ENCODE measurements at places on chromosomes 5 and 9.

- no peaks in the 10 kb centered on the region for H3K36me3 ChIP-seq
- no peak overlapping the region for H3K27ac ChIP-seq
- H3K4me3 ChIP-seq = no peak overlapping the region
- H3K4me1 ChIP-seq = no peaks in the 10 kb centered on the region
- DNase-seq = no peak
- no peaks in the 10 kb centered on the region for H3K27me3 ChIP-seq
Measured at GRCh38 chr9:11107196-11107595, 494.4 kb upstream of the PTPRD start.

- no peak overlapping the region for H3K4me3 ChIP-seq
- H3K27ac ChIP-seq = no peak overlapping the region
- peaks cover 1% of the 10 kb centered on the region for H3K4me1 ChIP-seq
- no peak for DNase-seq
- no peaks in the 10 kb centered on the region for H3K27me3 ChIP-seq
- peaks cover 88% of the 10 kb centered on the region for H3K36me3 ChIP-seq
Measured at GRCh38 chr5:55286411-55286933, 21.0 kb downstream of the DHX29 start.

GRCh38 chr5:115384587-115385375 lies 88.3 kb upstream of the CCDC112 start:
- DNase-seq = no peak
- no peaks in the 10 kb centered on the region for H3K36me3 ChIP-seq
- peaks cover 2% of the 10 kb centered on the region for H3K4me1 ChIP-seq
- no peak overlapping the region for H3K4me3 ChIP-seq
- no peaks in the 10 kb centered on the region for H3K27me3 ChIP-seq

GRCh38 chr9:134369416-134370212 lies 43.4 kb downstream of the RXRA start:
- no peaks in the 10 kb centered on the region for H3K27me3 ChIP-seq
- H3K27ac ChIP-seq = no peak overlapping the region
- H3K4me1 ChIP-seq = peaks cover 70% of the 10 kb centered on the region
- DNase-seq = no peak

DNA sequence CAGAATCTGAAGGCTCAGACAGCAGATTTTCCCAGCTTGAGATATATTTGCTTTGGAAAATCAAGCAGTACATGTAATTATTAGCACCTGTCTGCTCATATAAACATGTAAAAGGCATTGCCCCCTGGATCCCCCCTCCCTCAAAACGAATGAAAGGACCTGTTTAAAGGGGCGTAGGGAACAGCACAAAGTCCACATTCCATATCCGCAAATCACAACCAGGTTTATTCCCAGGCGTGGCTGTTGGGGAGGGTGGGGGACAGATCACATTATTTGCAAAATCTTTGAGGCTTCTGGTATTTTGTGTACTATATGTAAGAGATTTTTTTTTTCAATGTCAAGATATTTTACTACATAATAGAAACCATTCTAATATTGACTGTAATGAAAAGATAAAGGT lies 8.7 kb upstream of the MRPS2 start:
- H3K36me3 ChIP-seq = peaks cover 33% of the 10 kb centered on the region
- H3K4me3 ChIP-seq = no peak overlapping the region
- no peak for DNase-seq
- no peaks in the 10 kb centered on the region for H3K27me3 ChIP-seq
- H3K27ac ChIP-seq = no peak overlapping the region

GRCh38 chr5:178587763-178588611 lies 2.2 kb downstream of the COL23A1 start:
- no peak overlapping the region for H3K4me3 ChIP-seq
- H3K27me3 ChIP-seq = peaks cover 49% of the 10 kb centered on the region
- no peaks in the 10 kb centered on the region for H3K36me3 ChIP-seq
- no peak overlapping the region for H3K27ac ChIP-seq

- peaks cover 10% of the 10 kb centered on the region for H3K27me3 ChIP-seq
- no peak overlapping the region for H3K4me3 ChIP-seq
- DNase-seq = no peak
- H3K36me3 ChIP-seq = no peaks in the 10 kb centered on the region
Measured at GRCh38 chr9:33425128-33425533, 22.3 kb downstream of the AQP3 start.

DNA sequence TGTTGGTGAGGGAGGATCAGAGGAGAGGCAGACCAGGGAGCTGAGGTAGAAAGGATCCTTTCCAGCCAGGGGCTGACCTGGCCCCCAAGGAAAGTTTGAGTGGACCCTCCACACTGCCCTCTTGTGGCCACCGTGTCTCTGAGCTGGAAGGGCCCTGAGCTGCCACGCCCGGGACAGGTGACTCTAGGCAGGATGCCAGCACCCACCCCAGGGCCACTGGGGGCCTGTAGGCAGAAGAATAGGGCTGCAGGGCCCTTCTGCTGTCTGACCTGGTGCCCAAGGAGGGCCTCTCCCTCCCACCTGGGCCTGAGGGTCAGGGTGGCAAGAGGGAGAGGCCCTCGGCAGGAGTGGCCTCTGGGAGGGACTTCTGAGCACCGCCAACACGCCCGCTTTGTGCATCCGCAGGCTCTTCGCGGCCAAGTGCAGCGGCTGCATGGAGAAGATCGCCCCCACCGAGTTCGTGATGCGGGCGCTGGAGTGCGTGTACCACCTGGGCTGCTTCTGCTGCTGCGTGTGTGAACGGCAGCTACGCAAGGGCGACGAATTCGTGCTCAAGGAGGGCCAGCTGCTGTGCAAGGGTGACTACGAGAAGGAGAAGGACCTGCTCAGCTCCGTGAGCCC lies 76.8 kb downstream of the LMX1B start:
- no peak overlapping the region for H3K27ac ChIP-seq
- no peaks in the 10 kb centered on the region for H3K36me3 ChIP-seq
- peaks cover 67% of the 10 kb centered on the region for H3K27me3 ChIP-seq
- no peaks in the 10 kb centered on the region for H3K4me1 ChIP-seq
- peak; percentile 7 for DNase-seq

DNA sequence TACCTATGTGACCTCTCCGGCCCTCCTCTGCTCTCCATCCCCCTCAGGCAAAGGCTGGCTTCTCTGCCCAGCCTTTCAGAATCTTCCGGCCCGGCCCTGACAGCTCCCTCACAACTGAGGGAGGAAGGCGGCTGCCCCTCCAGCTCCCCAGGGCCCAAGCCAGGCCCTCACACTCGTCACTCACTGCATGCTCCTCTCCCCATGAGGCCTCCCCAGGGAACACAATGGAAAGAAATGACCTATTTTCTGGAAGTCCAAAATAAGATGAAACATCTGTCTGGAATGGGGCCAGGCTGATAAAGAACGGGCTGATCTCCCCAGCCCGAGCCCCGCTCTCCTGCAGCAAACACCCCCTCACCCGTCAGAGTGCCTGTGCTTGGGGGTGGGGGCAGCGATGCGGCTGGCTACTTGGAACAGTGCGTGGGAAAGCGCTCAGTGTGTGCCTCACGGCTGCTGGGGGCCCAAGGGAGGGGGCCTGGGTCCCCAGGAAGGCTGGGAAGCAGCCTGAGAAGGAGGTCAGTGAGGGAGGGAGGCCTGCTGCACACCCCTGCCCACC lies 11.3 kb downstream of the PDGFRB start:
- peak overlapping the region; percentile 69 for H3K4me3 ChIP-seq
- H3K27me3 ChIP-seq = no peaks in the 10 kb centered on the region
- DNase-seq = peak; percentile 81
- H3K36me3 ChIP-seq = peaks cover 71% of the 10 kb centered on the region

- H3K27ac ChIP-seq = no peak overlapping the region
- H3K4me3 ChIP-seq = no peak overlapping the region
- H3K27me3 ChIP-seq = peaks cover 6% of the 10 kb centered on the region
- DNase-seq = no peak
- H3K36me3 ChIP-seq = no peaks in the 10 kb centered on the region
Measured at GRCh38 chr5:6194906-6195612, 183.3 kb downstream of the MED10 start.

GRCh38 chr5:158895588-158895987 lies 204.1 kb downstream of the EBF1 start:
- H3K4me3 ChIP-seq = no peak overlapping the region
- H3K4me1 ChIP-seq = no peaks in the 10 kb centered on the region
- peak; percentile 13 for DNase-seq
- no peaks in the 10 kb centered on the region for H3K36me3 ChIP-seq

GRCh38 chr5:178069909-178070308 lies 43.4 kb upstream of the N4BP3 start:
- H3K27ac ChIP-seq = no peak overlapping the region
- peak; percentile 41 for DNase-seq
- no peak overlapping the region for H3K4me3 ChIP-seq
- H3K27me3 ChIP-seq = peaks cover 25% of the 10 kb centered on the region
- no peaks in the 10 kb centered on the region for H3K4me1 ChIP-seq

GRCh38 chr9:34580358-34580757 lies 9.2 kb downstream of the CNTFR start:
- H3K27ac ChIP-seq = no peak overlapping the region
- peaks cover 80% of the 10 kb centered on the region for H3K27me3 ChIP-seq
- no peak for DNase-seq

- H3K4me1 ChIP-seq = no peaks in the 10 kb centered on the region
- H3K36me3 ChIP-seq = peaks cover 88% of the 10 kb centered on the region
- H3K4me3 ChIP-seq = no peak overlapping the region
- no peak overlapping the region for H3K27ac ChIP-seq
Measured at GRCh38 chr9:93656426-93657239, 80.2 kb downstream of the PHF2 start.

- peak; percentile 55 for DNase-seq
- H3K4me3 ChIP-seq = no peak overlapping the region
- peaks cover 3% of the 10 kb centered on the region for H3K36me3 ChIP-seq
- H3K4me1 ChIP-seq = no peaks in the 10 kb centered on the region
- no peak overlapping the region for H3K27ac ChIP-seq
Measured at GRCh38 chr9:123131258-123131657, 97.8 kb downstream of the GPR21 start.

- H3K4me3 ChIP-seq = no peak overlapping the region
- DNase-seq = no peak
- H3K36me3 ChIP-seq = no peaks in the 10 kb centered on the region
- H3K27ac ChIP-seq = no peak overlapping the region
- peaks cover 13% of the 10 kb centered on the region for H3K4me1 ChIP-seq
- H3K27me3 ChIP-seq = no peaks in the 10 kb centered on the region
Measured at GRCh38 chr9:114693248-114693855, 11.4 kb upstream of the TEX48 start.

GRCh38 chr5:141529873-141530272 lies 41.0 kb downstream of the PCDHGC5 start:
- no peak for DNase-seq
- H3K27me3 ChIP-seq = no peaks in the 10 kb centered on the region
- H3K4me1 ChIP-seq = peaks cover 14% of the 10 kb centered on the region
- H3K27ac ChIP-seq = peak overlapping the region; percentile 54
- H3K36me3 ChIP-seq = peaks cover 14% of the 10 kb centered on the region

DNA sequence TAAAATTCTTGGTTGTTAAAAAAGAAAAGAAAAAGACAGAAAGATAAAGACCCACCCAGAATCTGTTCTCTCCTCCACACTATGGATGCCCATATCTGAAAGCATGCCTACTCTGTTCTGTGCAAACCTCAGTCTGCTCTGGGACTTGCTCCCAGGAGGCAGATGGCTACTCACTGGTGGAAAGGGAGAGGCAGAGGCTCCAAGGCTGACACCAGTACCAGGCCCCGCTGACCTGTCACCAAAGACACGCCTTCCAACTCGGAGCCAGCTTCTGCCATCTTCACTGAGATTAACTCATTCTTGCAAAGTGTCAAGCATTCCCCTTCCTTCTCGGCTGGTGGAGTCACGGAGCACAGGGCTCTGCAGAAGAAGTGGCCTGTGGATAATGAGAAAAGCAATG lies 21.6 kb downstream of the SH3TC2 start:
- no peak overlapping the region for H3K4me3 ChIP-seq
- no peak overlapping the region for H3K27ac ChIP-seq
- no peaks in the 10 kb centered on the region for H3K4me1 ChIP-seq

DNA sequence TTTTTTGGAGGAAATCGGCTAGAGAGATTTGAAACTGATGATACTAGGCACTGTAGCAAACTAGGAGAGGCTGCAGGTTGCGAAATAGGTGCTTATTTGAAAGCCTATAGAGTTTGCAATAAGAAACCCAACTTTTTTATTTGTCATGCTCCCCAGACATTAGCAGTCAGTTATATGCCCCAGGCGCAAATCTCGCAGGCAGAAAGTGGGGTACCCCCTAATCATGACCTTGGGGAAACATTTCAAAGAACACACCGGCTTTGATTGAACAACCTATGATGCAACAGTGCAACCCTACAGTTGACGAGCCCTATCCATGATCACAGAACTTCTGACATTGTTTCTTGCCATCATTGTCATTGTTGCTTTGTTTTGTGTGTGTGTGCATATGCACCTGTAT lies 510.5 kb downstream of the RAB3C start:
- peak overlapping the region; percentile 80 for H3K4me3 ChIP-seq
- no peaks in the 10 kb centered on the region for H3K27me3 ChIP-seq

DNA sequence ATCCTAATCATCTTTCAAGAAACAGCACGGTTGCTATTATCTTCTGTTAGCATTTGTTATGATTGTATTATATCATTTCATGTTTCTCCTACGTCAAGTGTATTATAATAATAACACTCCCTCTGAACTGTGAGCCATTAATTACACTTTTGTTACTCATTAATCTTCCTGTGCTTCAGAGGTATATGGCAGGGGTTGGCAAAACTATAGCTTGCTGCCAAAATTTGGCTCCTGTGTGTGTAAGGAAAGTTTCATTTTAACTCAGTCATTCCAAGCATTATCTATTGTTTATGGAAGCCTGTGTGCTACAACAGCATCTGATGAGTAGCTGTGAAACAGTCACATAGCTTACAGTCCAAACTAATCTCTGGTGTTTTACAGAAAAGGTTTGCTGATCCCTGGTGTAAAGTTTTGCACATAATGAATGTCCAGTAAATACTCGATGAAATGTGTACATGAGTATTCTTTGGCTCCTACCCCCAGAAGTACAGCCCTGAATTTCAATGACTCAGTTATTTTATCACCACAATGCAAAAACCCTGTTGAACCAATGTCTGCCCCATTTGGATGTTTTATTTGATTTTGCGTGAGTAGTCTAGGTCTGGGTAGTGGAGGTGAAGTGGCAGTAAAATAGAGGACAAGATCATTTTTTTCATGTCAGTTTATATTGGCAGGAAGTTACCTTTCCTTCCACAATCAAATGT lies 648.2 kb downstream of the MAT2B start:
- peak; percentile 33 for DNase-seq
- no peaks in the 10 kb centered on the region for H3K27me3 ChIP-seq
- H3K36me3 ChIP-seq = no peaks in the 10 kb centered on the region
- no peaks in the 10 kb centered on the region for H3K4me1 ChIP-seq
- no peak overlapping the region for H3K27ac ChIP-seq
- H3K4me3 ChIP-seq = no peak overlapping the region

GRCh38 chr9:127493592-127494303 lies 42.4 kb downstream of the LRSAM1 start:
- H3K27ac ChIP-seq = no peak overlapping the region
- peaks cover 72% of the 10 kb centered on the region for H3K36me3 ChIP-seq
- H3K27me3 ChIP-seq = no peaks in the 10 kb centered on the region
- DNase-seq = no peak
- H3K4me3 ChIP-seq = no peak overlapping the region

Data from mesenchymal stem cell (in vitro differentiated cells and primary cell).